ENCODE measurements at places on chromosomes 11 and 22.
A peak's percentile ranks its signal among the peaks of the same experiment; 100 is the strongest.

GRCh38 chr11:26896719-26897118 lies 97.2 kb upstream of the FIBIN start:
- no peak for DNase-seq

DNA sequence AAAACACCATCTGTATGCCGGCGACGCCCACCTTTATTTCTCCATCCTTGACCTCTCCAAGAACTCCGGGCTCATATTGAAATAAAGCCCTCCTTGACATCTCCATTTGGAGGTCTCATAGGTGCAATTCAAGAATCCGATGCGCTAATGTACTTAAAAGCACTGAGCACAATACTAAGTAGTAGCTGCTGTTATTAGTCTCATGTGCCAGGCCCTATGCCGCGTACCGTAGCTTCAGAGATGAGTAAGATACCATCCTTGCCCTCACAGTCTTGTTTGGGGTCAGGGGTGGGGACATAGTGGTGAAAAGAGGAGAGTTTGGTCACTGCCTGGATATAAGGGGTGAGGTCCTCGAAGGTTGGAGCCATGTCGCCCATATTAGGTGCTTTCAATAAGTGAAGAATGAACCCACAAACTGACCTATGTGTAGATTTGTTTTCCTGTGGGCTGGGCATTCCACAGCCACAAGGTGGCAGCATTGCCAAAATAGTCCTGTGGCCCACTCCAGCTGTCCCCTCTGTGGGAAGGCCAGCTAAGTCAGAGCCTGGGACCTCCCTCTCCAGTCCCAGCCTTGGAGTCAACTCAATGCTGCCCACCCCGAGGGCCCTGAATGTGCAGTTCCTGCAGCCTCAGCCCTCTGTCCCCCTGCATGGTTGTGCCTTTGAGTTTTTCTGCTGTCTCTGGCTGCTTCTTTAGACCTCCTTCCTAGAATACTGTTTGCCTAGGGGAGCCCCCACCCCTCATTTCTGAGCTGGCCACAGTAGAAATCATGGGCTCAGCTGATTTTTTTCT lies 6.5 kb downstream of the DCPS start:
- peak; percentile 47 for DNase-seq

GRCh38 chr11:124581817-124582216 lies 12.0 kb downstream of the OR8A1 start:
- DNase-seq, result no peak

GRCh38 chr11:111557425-111558111 lies 17.0 kb downstream of the LAYN start:
- no peak for DNase-seq

- no peak for DNase-seq
Measured at GRCh38 chr11:122882189-122882856, at the start of gene JHY. Gene JHY, plus strand, starts transcription at chr11:122882759. Its CDS starts 3,091 bp downstream, at chr11:122885850.

- no peak for DNase-seq
Measured at GRCh38 chr11:32056438-32056837, 34.4 kb upstream of the RCN1 start.

- no peak for DNase-seq
Measured at GRCh38 chr11:34157163-34157562, 51.7 kb downstream of the NAT10 start.

DNA sequence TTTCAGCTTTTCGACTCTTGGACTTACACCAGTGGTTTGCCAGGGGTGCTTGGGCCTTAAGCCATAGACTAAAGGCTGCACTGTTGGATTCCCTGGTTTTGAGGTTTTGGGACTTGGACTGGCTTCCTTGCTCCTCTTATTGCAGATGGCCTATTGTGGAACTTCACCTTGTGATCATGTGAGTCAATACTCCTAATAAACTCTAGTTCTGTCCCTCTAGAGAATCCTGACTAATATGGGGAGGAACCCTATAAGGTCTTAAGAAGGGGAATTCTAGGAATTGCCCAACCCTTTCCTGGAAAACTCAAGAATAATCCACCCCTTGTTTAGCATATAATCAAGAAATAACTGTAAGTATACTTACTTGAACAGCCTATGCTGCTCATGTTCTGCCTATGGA lies 491.8 kb downstream of the TMEM135 start:
- DNase-seq, result no peak

GRCh38 chr11:71310184-71310583 lies 57.8 kb upstream of the SHANK2 start:
- no peak for DNase-seq

- no peak for DNase-seq
Measured at GRCh38 chr22:35886309-35886708, 142.3 kb downstream of the RBFOX2 start.

GRCh38 chr11:14073849-14074476 lies 111.4 kb downstream of the SPON1 start:
- no peak for DNase-seq

GRCh38 chr22:43242627-43243026 lies 55.7 kb upstream of the TTLL12 start:
- no peak for DNase-seq

GRCh38 chr11:1087279-1087960 lies 12.7 kb downstream of the MUC2 start:
- DNase-seq, result no peak

GRCh38 chr11:6927030-6927617 lies 898 bp downstream of the ZNF215 start:
- DNase-seq, result peak; percentile 70

DNA sequence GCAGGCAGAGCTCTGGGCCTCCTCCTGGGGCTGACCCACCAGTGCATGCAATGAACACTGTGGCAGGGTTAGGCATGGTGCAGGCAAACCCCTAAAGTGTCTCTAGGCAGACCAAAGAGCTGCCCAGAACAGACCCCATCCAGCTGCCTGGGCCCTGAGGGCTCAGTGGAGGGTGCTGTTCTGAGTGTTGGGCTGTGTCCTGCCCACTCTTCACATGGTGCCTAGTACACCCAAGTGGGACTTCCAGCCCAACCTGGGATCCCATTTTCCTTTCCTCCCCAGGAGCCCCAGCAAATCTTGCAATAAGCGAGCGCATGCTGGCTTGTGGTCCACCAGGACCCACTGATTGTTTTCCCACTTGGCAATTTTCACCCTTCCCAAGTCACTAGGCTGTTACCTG lies 26.4 kb downstream of the ARVCF start:
- DNase-seq, result no peak

DNA sequence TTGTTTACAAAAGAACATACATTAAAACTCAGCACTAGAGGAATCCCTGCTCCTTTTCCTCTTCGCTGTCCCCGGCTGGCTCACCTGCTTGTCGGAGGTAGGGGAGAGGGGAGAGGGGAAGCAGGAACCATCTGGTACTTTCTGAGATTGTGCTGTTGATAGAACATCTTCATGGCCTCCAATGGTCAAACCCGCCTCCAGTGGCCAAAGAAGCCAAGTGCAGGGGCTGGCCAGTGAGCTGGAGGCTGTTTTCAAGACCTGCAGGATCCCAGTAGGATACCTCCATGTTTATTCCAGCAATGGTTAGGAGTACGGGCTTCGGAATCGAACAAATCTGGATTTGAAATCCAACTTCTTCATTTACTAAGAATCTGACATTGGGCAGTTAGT lies 92.6 kb downstream of the PKNOX2 start:
- DNase-seq, result no peak

DNA sequence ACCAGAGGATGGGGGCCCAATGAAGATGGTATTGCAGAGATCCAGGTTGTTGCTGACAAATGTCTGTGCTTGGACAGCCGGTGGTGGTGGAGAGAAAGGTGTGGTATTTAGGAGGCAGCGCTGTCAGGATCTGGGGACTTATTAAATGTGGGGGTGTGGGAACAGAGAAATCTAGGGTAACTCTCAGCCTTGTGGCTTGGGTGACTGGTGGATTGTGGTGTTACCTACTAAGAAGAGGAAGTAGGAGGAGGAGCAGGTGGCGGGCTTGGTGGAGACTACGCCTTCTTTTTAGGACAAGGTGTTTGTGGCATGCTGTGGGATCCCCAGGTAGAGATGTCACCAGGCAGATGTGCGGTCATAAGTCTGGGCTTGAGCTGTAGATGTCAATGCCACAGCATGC lies 144.0 kb downstream of the GRIK4 start:
- DNase-seq, result no peak

GRCh38 chr22:34903416-34903815 lies 162.5 kb upstream of the ISX start:
- DNase-seq, result no peak

DNA sequence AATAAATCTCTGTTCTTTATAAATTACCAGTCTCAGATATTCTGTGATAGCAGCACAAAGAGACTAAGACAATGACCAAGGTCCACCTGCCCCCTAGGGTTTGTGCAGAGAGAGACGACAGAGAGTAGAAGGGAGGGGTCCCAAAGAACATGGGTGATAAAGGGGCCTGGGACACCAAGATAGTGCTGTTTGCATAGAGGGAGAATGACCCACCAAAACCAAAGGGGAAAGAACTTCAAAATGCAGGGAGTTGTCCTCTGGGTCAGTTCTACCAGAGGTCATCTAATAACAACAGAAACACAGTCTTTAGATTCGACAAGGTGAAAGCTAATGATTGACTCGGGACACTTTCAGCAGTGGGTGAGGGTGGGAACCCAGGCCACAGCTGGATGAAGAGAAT lies 23.7 kb downstream of the FAM227A start:
- DNase-seq, result no peak

DNA sequence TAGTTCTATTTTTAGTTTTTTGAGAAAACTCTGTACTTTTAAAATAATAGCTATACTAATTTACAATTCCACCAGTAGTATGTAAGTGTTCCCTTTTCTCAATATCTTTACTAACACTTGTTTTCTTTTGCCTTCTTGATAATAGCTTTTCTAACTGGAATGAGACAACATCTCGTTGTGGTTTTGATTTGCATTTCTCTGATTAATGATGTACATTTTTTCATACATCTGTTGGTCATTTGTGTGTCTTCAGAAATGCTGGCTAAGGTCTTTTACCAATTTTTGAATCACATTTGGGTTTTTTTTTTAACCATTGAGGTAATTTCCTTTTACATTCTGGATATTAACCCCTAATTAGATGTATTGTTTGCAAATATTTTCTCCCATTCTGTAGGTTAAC lies 258.9 kb downstream of the DYNC2H1 start:
- no peak for DNase-seq

DNA sequence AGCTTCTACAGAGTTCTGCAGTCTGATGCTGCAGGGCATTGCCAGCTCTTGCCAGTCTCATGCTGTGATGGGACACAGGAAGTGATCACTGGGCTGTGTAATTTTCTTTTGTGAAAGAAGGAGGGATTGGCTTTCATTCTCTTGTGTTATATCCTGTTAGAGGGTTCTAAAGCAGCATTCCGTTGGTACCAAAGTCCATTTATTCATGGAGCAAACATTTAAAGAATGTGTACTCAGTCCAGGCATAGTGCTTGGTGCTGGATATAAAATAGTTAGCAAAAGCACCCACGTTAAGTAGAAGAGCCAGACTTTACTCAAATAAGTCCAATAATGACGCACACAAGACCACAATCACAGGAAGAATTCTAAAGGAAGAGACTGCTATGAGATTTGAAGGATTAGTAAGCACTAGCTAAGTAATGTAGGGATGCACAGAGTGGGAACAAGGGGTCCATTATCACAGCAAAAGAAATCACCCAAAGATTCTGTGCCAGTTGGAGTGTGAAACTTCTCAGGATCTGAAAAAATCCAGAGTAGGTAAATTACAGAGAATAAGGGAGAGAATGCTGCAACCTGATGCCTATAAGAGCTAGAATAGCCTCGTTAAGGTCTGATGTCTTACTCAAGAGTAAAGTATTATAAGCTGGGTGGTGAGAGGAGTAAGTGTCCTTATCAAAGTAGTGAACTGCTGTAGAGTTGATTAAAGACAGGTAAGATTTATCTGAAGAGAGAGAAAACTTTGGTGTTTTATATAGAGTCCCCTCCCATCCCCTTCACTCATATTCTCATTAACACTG lies 728.3 kb downstream of the METTL15 start:
- no peak for DNase-seq

- DNase-seq, result no peak
Measured at GRCh38 chr22:23652286-23652685, 20.2 kb upstream of the DRICH1 start.

- no peak for DNase-seq
Measured at GRCh38 chr11:36953976-36954375, 355.9 kb upstream of the RAG2 start.

GRCh38 chr11:2775083-2775625 lies 75.4 kb upstream of the KCNQ1OT1 start:
- DNase-seq, result no peak

- DNase-seq, result no peak
Measured at GRCh38 chr11:40877981-40878380, 581.5 kb downstream of the LRRC4C start.

DNA sequence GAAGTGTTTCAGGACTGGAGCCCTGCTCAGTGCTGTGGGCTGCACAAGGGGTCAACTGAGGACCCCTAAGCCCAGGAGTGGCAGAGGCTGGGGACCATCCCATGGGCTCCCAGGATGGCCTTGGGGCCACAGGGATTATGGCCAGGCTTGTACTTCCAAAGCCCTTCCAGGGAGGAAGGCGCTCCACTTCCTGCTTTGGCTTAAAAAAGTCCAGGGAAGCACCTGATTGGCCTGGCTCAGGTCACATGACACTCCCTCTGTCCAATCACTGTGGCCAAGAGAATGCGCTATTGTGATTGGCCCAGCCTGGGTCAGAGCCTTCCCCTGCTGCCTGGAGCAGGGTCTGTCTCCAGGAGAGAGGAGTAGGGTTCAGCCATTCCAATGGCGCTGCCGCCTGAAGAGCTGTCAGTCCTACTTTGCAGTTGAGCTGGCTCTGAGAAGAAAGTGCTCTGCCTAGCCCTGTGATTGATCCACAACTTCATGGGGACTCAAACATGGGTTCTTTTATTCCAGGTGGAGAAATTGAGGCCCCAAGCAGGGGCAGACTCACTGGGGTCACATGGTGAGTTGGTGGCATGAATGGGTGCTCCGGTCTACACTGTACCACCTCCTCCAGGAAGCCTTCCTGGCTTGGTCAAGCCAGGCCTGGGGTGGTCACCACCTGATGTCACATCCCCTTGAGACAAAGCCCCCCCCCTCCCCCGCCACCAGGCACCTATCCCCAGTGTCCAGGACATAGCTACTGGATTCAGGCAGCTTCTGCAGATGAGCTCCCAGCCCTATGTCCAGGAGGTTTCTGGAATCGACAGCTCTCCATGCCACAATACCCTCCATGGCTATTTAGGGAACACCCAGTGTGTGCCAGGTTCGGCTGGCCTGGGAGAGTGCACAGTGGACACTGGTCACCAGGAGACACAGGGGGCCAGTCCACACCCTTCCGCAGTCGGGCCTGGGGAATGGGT lies 48.2 kb downstream of the RTN4R start:
- DNase-seq, result no peak

GRCh38 chr22:38829485-38829884 lies 14.3 kb downstream of the NPTXR start:
- no peak for DNase-seq

GRCh38 chr22:29300467-29300806 lies 6.0 kb upstream of the GAS2L1 start:
- no peak for DNase-seq

GRCh38 chr11:105821781-105822180 lies 200.3 kb downstream of the MSANTD4 start:
- no peak for DNase-seq

GRCh38 chr11:64607381-64607985 lies 16.5 kb downstream of the SLC22A12 start:
- DNase-seq, result no peak

- DNase-seq, result no peak
Measured at GRCh38 chr11:10319702-10320558, 15.1 kb downstream of the ADM start.

GRCh38 chr22:36334821-36335603 lies 52.8 kb downstream of the MYH9 start:
- DNase-seq, result no peak

Measured in germinal center (tissue), 1 donor.